Activated CD4-positive, CD25-positive, alpha-beta regulatory T cell treated with anti-CD3 and anti-CD28 coated beads, Interleukin-2, amount 50 U/mL, for 72 hours (primary cell): ENCODE measurements at places on chromosomes 6 and 20.

GRCh38 chr6:35554811-35555210 is 42.1 kb upstream of the TULP1 start:
- DNase-seq = no peak

GRCh38 chr20:54356801-54357200 is 118.6 kb upstream of the DOK5 start:
- DNase-seq = no peak

GRCh38 chr6:131400054-131400778 is 172.8 kb upstream of the ARG1 start:
- no peak for DNase-seq

GRCh38 chr6:34236131-34236442 is 586 bp upstream of the HMGA1 start:
- DNase-seq = peak; percentile 55

DNA sequence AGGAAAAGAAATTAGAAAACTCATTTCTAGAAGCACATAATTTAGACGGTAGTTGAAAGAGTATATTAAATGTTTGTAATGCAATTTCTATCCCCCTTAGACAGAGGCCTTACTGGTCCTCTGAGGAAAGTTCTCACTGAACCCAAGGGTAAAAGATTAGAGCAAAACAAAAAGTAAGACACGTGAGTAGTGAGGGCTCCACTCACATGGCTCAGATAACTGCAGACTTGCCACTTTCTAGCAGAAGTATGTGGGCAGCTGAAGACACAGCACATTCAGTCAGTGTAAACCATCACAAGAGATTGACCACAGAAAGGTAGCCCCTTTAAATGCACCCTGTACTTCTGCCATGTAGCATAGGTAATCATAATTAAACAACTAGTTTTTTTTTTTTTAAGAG is 193.8 kb downstream of the BTBD9 start:
- DNase-seq = no peak

GRCh38 chr6:96478695-96479094 is 42.9 kb upstream of the UFL1 start:
- DNase-seq = no peak

DNA sequence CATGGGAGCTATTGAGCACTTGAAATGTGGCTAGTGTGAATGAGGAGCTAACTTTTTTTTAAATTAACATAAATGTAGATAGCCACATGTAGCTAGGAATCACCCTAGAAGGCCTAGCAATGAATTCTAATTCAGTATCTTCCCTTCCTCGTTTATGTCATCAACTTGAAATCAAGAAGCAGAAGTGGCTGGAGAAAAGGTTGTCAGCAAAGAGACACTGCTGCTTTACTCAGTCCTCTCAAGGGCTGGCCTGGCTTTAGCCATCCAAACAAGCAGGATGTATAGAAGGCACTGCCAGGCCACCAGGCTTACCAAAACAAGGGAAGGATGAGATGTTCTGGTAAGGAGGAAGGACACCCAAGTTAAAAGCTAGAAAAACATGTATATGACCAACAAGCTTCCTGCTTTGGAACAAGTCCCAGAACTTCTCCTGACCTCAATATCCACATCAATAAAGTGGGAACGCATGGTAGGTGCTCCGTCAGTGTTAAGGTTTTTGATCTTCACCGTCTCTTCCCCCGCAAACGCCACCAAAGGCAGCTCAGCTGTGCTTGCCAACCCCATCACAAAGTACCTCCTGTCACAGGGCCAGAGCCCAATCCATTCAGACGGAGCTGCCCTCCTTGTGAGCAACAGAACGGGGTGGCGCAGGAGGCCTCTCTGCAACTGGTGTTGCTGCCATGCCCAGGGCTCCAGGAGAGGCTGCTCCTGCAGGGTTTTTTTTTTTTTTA is 235.8 kb upstream of the RIN2 start:
- DNase-seq = no peak
